ENCODE measurements at places on chromosomes 12 and 14.
A peak's percentile ranks its signal among the peaks of the same experiment; 100 is the strongest.

GRCh38 chr12:3885277-3886094, 12.3 kb upstream of the PARP11 start:
- DNase-seq, result peak; percentile 30

DNA sequence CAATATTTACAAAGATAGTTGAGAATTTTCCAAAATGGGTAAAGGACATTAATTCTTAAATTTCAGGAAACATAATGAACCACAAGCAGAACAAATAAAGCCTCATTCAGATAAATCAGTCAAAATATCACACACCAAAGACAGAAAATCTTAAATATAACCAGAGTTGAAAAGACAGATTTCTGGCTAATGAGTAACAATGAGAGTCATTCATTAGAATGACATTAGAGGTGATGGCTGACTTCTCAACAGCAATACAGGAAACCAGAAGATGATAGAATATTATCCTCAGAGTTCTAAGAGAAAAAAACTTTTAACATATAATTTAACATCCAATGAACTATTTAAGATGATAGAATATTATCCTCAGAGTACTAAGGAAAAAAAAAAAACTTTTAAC, 124.2 kb downstream of the DENND5B start:
- peak; percentile 56 for DNase-seq

DNA sequence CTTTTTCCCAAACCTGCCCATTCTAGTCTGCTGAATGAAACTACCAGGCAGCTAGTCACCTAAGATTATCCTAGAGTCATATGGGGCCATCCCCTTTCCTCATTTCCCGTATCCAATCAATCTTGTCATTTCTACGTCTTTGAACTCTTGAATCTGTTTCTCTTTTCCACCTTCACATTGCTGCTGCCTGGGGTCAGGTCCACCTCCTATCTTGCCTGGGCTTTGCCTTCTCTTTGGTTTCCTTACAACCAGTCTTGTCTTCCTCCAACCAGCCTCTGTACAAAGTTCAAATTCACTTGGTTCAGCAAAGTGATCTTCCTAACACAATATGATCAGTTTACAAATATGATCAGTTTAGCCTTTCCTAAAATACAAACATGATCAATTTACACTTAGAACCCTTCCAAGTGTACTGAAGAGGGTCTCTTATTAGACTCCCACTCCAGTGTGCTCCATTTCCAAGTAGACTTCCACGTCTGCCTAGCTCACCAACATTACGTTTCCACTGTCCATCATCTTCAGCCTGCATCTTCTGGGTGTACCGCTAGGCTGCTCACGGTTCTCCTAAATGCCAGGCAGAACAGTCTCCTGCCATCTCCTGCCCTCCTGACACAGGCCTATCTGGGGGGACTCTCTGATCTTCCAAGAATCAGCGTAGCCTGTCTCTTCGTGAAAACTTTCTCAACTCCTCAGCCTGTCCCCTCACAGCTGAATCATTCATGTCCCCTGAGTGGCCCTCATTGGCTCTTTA, 4.1 kb upstream of the ACVR1B start:
- DNase-seq, result no peak

GRCh38 chr14:37088356-37089215, 83.8 kb downstream of the SLC25A21 start:
- no peak for DNase-seq

DNA sequence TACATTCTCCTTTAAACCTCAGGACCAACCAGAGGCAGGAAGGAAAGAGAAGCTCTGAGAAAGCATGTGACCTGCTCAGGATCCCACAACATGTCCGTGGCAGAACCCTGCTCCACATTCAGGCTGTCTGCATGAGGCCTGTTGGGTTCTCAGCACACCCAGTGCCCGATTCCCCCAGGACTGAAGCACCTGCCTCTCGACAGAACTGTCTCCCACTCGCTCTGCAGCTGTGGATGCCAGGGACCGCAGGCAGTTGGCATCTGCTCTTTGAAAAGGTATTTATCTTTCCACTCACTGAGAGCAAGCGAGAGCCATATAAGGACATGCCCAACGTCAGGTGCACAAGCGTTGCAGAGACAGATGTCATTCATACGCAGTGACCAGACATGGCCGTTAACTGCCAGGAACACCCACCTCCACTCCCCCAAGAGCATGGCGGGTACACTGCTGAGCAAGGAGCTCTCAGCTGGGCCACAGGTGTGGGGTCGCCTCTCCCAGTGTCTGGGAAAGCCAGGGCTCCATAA, 18.9 kb downstream of the PITPNM2 start:
- DNase-seq, result no peak

DNA sequence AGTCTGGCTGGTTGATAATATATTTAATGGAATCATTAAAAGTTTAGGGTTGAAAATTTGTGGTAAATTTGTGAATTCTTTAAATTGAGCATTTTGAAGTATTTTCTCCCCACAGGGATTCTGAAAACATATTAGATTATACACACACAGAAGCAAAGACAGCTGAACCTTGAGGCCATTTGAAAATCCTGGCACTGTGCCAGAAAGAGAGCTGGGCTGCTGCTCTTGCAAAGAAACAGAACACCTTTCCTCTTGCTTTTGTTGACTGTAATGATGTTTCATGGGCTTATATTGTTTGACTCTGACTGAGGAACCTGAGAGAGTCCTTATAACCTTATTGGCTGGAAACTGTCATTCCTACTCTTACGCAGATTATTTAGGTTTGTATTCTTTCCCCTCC, 4.8 kb downstream of the RNF34 start:
- DNase-seq, result peak; percentile 17

GRCh38 chr14:64915797-64916196, 1.5 kb downstream of the CHURC1 start:
- DNase-seq, result no peak

Measured in renal cortical epithelial cell (primary cell).